Left renal cortex interstitium (tissue), 4 donors: ENCODE measurements at places on chromosomes 6 and 20. TPM values are rescaled to one million over a fixed set of nuclear protein-coding genes. Genes with fewer than 3 reads are reported as not detected.

DNA sequence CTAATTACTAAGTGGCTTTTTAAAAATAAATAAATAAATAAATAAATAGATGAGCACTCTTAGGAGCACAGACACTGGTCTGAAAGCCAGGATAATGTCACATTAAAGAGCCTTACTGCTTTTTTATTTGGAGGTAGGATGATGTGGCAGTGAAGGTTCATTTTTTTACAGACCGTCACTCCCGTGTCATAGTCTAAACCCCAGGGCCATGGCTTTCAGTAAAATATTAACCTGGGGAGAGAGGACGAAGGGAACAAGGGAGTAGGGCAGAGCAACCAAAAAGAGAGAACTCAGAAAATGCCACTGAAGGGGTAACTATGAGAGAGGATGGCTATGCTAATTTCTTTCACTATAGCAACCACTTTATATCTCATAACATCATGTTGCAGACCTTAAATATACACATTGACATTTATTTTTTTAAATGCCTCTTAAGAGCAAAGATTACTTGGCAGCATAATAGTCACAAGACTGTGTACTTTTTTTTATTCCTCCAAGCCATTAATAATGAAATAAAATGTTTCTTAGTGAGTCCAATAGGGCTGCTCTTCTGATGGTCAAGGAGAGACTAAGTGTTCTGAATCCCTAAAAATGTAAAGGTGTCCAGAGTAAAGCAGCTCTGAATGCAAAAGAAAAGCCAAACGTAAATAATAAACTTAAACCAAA lies 100.9 kb upstream of the SIM1 start:
- no peak for DNase-seq

- DNase-seq: no peak
These were observed 1.5 kb downstream of the BICRAL start for GRCh38 chr6:42783177-42783875.

DNA sequence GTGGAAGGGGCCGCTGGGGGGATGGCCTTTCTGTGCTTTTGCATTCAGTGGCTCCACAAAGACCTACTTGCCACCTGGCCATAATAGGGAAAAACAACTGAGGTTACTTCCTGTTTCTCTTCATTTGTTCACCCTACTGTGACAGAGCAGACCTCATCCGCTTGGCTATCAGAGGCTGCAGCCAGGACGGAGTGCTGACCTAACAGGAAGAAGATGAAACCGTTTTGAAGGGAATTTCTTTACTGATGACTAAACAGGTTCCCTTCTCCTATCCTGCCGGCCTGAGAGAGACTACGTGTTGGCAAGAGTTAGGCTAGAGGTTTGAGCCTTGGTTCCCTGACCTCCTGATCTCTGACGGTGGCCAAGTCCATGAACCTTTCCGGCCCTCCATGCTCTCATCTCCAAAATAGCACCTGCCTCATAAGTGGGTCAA lies 21.3 kb downstream of the PRR18 start:
- no peak for DNase-seq

DNA sequence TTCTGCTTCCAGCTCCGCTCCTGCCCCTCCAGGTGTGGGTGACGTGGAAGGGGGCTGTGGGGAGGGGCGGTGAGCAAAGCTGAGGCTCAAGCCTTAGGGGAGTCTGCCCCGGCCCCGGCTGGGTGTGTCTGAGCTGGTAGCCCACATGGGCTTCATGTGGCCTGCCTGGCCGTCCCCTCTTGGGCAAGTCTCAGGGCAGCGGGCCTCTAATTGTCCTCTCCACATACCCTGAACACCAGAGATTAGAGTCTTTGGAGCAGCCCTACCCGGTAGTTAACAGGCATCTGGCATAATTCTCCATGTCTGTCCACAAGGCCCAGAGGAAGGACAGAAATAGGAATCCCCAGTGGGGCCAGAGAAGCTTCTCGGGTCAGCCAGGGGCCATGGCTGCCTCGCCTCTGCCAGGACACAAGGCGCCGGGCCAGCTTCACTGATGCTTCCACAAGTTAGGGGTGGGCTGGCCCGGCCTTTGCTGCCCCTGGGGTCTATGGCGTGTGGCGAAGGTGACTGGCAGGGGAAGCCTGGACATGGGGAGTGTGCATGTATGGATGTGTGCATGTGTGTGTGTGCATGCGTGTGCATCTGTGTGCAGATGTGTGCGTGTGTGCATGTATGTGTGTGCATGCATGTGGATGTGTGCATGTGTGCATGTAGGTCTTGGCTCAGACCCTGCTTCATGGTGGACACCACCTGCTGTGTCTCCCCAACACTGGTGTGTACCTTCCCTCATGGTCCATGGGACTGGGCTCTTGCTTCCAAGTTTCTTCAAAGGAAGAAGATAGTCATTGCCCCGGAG lies 24.0 kb downstream of the FRMD1 start:
- no peak for DNase-seq

GRCh38 chr6:680666-681340 lies 12.1 kb downstream of the EXOC2 start:
- DNase-seq: no peak

GRCh38 chr20:62066339-62066982 lies 780 bp upstream of the TAF4 start:
- no peak for DNase-seq

DNA sequence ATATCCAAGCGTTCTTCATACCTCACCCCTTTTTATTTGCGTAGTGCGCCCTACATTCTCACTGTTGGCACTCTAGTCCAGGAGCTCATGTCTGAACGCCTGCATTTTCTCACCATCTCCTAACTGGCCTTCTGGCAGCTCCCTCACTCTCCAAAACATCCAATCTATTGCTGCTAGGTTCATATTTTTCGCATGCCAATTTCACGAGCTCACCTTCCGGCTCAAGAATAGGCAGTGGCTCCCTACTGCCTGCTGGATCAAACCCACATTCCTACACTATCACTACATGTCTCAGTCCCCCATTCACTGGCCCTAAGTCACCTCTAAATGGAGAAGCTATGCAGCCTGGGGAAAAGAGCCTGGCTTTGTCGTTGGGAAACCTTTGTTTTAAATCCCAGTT lies 115.0 kb downstream of the IPCEF1 start:
- DNase-seq: no peak

DNA sequence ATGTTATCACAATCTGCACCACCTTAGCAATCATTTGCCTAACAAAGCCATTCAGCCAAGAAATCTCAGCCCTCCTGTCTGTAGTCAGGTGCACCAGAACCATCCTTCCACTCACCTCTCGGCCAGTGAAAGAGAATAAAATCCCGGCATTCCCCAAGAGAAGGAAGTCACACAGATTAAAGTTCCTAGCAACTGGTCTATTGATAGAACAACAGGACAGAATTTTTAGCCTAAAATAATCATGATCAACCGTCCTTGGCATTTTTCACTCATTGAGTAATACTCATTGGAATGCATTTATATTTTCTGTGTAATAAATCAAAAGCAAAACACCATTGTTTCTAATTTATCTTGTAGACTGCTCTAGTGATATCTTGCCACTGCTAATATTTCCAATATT lies 85.7 kb upstream of the CDH4 start:
- no peak for DNase-seq

GRCh38 chr20:51412951-51413481 lies 129.5 kb downstream of the NFATC2 start:
- no peak for DNase-seq

KCNK5 gene
- 11.0 TPM for polyA plus RNA-seq

UST gene
- 13.6 TPM for polyA plus RNA-seq

PCMTD2 gene
- polyA plus RNA-seq: 133 TPM

TP53TG5 gene
- 2.2 TPM for polyA plus RNA-seq

MYLK4 gene
- polyA plus RNA-seq: 1.6 TPM
